SK-N-DZ (cell line): ENCODE measurements at places on chromosomes 2 and 18.

DNA sequence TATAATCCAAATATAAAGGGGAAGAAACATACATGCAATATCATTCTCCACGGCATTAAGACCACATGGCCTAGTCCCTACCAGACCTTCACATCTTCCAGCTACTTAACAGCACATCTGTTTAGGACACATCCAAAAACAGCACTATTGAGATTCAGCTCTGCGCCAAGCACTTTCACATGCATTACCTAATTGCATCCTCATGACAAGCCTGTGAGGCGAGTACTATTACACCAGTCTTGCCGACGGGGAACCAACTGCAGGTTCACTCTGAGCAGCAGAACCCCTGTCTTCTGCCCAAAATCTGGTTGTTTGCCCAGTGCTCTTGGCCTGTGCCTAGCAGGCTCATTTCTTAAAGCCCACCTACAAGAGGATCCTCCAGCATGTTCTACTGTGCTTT, 66.7 kb downstream of the AAK1 start:
- no peak for DNase-seq

GRCh38 chr2:100625717-100626116, 62.9 kb downstream of the PDCL3 start:
- DNase-seq = no peak

- DNase-seq = no peak
These were observed 825.3 kb downstream of the TRIB2 start for GRCh38 chr2:13542061-13542460.

- DNase-seq = no peak
These were observed 108.1 kb downstream of the TRIB2 start for GRCh38 chr2:12824778-12825379.

DNA sequence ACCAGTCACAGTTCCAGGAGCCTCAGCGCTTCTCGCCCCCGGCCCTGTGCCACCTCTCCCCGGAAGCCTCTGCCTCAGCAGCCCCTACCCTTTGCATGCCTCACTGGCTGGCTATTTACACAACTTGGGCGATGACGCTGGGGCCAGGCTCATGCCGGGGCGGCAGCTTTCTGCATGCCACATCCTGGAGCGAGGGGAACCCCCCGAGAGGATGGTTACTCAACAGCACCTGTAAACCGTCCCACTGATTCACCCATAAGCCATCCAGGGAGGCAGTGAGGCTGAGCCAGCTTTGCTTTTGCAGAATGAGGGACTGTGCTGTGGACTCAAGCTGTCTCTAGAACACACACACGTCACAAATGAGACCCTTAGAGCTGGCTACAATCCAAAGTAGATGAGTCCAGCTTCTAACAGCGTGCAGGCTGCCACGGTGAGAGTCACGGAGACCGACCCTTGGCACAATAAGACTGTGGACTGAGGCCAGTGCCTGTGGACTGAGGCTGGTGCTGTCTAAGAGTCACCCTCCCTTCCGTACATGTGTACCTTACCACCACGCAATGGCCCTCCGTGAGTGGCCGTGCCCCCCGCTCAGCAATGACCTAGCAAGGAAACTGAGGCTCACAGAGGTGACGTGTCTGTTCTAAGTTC, 45.6 kb upstream of the ODC1 start:
- no peak for DNase-seq

DNA sequence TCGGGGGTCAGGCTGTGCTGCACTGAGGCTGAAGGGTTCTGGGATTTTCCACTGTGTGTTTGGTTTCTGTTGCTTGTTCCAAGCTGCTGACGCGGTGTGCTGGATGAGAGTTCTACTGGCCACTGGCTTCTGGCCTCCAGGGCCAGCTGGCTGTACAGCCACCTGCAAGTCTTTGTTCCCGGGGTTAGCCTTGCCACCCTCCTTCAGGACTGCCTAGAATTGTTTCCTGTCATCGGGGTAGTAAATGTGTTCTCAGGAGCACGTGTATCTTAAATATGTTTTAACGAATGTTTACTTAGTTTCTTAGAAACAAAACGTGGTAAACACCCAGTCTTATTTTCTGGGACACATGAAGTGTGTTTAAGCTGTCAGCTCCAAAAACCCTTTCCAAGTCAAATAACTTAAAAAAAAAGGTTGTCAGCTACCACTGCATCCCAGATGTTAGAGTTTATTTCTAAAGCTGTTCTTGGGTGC, 231.2 kb downstream of the AGAP1 start:
- no peak for DNase-seq

- no peak for DNase-seq
These were observed 11.9 kb downstream of the NR4A2 start for GRCh38 chr2:156320486-156321098.

GRCh38 chr2:28428486-28428885, 35.8 kb downstream of the FOSL2 start:
- no peak for DNase-seq

- no peak for DNase-seq
These were observed 240.2 kb downstream of the LTBP1 start for GRCh38 chr2:33186937-33187336.

GRCh38 chr2:239818531-239819011, 206.6 kb downstream of the NDUFA10 start:
- DNase-seq = no peak

DNA sequence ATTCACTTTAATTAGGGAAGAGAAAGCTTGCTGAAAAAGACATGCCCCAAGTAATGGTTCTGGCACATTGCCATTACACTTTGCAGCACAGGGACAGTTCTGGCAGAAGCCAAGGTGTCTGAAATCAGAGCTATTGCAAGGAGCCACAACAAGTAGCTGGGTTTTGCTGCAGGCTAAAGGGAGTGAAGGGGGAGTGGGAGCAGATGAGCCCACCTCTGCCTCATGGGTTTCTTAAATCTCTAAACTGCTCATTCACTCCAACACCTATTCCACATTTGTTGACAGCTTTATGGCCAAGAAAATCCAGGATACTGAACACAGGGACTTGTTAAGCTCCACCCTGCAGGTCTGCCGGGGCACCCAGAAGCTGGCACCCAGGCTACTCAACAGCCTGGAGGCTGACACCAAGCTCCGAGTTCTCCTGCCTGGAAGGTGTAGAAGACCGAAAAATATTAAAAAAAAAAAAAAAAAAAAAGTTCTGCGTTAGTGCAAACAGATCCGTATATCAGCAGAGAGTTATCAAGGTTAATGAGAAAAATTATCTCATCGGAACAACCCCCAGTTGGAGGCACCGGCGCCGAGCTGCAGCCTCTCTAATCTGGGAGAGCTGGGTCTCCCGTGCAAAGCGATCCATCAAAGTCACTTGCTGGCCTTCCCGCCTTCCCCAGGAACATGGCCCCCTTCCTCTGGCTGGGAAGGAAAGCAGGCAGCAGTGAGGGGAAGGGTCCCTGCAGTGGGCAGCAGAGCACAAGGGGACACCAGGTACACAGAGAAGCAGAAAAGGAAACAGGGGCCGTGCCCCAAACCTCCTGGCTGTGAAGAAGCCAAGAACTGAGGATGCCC, 123.7 kb downstream of the HNMT start:
- DNase-seq = peak; percentile 14

DNA sequence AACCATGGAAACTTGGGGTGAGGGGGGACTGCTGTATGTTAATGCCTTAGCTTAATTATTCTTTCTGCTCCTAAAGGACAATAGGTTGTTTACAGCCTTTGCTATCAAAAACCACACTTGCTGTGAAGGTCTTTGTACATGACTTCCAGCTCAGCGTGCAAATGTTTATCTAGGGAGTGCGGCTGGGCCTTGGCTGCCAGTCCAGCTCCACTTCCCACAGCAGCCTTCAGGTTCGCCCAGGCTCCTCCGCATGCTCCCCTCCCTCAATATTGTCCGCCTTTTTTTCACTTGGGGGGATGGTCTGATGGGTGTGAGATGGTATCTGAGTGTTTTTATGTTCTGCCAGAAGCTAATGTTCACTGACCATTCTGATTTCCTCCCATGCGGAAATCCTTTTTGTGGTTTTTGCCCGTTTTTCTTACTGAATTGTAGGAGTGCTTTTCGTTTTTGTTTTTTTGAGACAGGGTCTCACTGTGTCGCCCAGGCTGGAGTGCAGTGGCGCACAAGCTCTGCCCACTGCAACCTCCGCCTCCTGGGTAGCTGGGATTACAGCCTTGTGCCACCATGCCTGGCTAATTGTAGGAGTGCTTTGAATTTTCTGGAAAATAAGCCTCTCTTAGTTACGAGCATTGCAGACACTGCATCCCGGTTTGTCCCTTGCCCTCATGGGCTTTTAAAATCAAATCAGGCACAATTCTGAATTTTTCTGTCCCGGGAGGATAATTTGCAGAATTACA, 28.8 kb downstream of the SH3BP4 start:
- DNase-seq = no peak

DNA sequence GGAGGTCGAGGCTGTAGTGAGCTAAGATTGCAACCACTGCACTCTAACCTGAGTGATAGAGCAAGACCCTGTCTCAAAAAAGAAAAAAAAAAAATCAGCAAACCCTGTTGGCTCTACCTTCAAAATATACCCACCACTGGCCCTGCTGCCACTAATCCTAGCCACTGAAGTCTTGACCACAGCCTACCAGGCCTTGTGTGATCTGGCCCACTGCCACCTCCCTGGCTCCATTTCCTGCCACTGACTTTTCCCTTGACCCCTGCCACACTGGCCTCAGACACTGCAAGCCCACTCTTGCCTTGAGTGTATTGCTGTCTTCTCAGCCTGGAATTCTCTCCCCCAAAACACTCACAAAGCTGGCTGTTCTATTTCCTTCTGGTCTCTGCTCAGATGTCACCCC, 33.7 kb downstream of the SH2D6 start:
- no peak for DNase-seq

DNA sequence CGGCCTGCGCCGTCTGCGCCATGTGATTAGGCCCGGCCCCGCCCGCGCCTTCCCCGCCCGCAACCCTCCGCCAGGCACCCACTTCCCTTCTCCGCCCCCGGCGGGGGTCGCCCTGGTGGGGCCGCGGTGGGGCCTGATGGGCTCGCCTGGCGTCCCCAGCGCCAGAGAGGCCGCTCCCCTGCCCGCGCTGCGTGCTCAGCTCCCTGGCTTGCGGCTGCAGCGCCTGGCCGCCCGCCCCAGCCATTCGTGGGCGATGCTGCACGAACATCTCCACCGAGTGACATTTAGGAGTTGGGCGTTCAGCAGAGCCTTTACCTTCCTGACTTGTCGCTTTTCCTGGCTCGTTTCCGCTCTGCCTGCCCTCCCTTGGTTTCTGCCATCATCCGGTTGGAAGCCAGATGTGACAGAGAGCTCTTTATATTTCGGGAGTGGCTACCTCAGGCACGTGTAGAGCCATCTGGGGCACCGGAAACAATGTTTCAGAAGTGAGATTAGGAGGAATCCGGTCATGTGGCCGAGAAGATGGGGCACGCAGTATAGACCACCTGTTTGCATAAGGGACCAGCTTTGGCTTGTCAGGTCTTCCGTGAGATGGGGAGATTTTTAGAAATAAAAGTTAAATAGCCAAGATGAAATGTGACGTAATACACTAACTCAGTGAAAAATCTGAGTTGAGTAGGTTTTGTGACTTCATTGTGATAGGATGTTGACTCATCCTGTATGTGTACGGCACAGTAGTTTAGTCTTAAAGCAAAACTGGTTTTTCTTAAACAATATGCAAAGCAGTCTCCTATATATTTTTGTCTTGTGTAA, 1.2 kb downstream of the GLS start:
- peak; percentile 73 for DNase-seq

DNA sequence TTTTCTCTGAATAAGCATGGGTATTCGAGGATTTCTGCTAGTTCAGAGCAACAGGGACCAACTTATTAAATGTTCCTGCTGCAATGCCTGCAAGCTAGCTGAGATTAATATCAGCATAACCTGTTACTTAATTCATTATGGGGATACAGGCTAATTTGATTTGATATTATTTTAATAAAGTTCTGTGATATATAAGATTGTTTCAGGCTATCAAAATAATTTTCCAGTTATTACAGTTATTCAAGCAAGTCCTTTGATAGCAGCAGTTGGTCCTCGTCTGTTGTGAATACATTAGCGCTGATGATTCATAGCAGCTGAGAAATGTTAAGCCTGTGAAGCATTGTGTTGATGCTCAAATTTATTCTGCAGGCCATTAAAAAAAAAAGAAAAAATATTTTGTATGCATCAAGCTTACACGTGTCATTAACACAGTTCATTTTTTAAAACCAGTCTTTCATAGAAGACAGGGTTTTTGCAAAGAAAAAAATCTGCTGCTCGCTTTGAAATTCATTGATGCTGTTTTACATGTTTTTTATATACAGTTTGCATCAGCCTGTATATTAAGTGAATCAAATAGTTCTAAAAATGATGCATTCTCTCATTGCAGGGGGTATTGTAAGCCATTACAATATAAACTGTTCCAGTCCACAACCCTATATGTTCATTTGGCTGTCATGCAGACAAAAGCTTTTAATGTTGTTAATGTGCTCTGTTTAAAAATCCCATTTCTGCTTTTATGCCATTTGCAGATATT, 482.5 kb downstream of the BCL11A start:
- DNase-seq = no peak

DNA sequence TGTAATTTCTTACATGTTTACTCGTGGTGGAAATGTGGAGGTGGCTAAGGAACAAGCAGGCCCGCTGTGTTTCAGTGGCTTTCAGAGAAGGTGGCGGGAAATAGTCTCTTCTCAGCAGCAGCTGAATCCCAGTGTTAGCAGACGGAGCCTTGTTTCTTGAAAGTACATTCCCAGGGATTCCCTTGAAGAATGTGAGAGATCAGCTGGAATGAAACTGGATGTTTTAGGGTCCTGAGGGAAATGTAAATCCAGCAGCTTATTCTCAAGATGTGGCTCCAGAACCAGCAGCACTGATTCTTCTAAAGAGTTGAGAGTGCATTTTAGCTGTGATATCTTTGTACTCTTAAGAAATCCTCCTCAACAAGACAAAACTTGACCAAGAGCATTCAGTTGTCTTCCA, 59.1 kb downstream of the CDC42EP3 start:
- no peak for DNase-seq

GRCh38 chr18:32391126-32391525, 79.6 kb downstream of the GAREM1 start:
- no peak for DNase-seq

DNA sequence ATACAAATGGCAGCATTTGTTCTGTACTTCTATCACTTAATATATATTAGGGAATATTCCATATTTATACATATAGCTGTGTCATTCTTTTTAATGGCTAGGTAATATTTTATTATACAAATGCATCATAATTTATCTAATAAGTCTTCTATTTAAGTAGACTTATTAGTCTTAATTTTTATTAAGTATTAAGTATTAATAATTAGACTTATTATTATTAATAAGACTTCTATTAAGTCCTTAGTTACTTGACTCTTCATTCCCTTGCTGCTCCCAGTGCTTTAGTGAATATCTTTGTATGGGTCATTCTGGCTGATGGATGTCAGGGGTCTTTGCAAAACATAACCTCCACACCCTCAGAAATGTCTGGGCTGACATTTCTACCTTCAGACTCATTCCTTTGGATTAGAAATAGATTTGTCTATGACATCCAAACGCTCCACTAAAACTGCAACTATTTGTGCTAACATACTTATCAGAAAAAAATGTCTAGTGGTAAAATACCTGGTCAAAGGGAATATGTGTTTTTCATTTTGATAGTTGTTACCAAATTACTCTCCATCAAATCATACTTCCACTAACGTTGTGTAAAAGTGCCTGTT, 35.8 kb downstream of the EN1 start:
- no peak for DNase-seq

DNA sequence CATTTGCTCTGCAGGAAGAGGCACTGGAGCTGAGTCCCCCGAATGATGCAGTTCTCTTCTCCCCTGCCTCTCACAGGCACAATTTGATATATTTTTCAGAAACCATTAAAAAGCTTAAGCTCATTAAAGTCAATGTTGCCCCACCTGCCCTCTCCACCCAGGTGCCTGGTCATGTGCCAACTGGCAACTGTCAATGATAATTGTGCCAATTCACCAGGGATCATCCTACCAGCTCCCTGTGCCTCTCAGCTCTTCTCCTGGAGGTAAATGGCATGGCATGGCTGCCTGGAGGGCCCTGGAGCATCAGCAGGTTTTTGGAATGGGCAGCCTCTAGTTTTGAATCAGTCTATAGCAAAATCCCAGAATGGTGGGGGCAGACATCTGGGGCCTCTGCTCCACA, 279.6 kb upstream of the ID2 start:
- DNase-seq = no peak
